ENCODE measurements at places on chromosomes 1 and 21.

DNA sequence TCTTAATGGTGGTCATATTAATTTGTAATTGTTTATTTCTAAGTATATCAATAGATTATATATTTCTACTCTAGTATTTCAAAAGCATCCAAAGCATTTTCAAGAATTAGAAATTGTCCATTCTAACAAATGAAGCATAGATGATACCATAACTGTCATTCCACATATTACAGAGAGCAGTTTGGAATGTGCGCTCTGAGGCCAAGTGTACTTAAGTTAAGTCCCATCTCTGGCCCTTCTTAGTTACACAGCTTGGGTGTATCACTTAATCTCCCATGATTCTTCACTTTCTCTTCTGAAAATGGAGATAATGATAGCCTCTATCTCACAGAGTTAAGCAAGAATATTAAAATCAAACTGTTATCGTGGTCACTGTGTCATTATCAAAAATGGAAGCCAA is 281.1 kb downstream of the MRPL39 start:
- no peak for DNase-seq

DNA sequence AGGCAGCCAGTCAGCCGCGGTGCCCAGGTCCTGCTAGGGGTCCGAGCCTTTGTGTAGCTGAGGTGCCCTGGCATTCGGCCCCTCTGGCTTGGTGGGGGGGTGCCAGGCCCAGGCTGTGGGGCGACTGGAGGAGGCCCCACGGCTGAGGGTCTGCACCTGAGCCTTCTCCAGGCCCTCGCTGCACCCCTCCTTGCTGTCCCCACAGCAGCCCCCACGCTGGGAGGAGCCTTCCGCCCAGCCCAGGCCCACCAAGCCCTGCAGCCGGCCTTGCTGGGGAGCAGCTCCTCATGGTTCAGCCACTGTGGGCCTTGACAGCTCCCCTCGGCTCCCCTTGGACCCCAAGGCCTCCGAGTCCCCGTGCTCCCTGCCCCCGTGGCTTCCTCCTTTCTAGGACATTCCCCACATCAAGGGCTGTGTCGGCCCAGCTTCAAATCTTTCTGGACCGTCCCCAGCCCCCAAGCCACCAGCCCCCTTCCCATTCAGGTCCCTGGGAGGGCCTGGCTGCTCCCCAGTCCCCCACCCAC is 67.8 kb downstream of the MORN1 start:
- DNase-seq = no peak

- peak; percentile 39 for DNase-seq
Measured at GRCh38 chr1:32753532-32754316, 51.2 kb upstream of the SYNC start.

DNA sequence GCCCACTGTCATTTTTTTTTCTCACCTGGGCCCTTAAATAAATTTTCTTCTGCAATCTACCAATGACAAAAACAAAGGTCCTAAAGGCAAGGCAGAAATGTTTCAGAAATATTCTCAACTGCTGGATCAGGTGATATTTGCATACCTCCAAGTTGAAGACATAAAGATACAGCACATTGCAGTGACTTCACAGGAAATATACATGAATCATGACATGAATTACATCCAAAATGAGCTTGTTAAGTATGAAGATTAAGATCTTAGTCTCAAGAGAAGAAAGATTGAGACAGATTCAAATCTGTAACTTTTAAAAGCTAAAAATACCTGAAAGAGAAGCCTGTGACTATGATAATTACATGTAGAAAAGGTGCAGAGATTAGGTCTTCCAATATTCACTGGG is 207.8 kb downstream of the SIPA1L2 start:
- DNase-seq = no peak

- no peak for DNase-seq
Measured at GRCh38 chr1:162625679-162626078, 6.6 kb upstream of the DDR2 start.

- DNase-seq = no peak
Measured at GRCh38 chr1:54927472-54928240, 40.7 kb upstream of the DHCR24 start.

- DNase-seq = no peak
Measured at GRCh38 chr1:18908911-18909771, 6.8 kb upstream of the ALDH4A1 start.
